ENCODE measurements at places on chromosomes 6 and 20.

- DNase-seq: no peak
Observed at GRCh38 chr20:39248171-39248861, 286.2 kb downstream of the DHX35 start.

- DNase-seq: no peak
Observed at GRCh38 chr6:31112478-31112877, at the start of gene C6orf15. Gene C6orf15 (minus strand): TSS chr6:31112575. CDS start chr6:31112555, 20 bp downstream.

DNA sequence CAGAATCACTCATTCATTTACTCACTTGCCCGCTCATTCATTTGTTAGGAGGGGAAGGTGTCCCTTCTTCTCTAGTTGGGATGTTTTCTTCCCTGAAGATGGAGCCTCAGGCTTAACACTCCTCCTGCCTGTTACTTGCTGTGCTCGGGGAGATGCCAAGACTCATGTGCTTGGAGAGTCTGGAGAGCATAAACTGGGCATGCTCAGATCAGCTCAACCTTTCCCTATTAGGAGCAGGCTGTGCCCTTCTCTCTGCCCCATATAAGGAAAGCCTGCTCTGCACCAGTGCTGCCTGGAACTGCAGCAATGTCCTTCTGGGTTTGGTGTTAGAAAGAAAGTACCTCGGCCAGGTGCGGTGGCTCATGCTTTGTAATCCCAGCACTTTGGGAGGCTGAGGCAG lies 18.0 kb upstream of the UBE2V1 start:
- no peak for DNase-seq

- no peak for DNase-seq
Observed at GRCh38 chr6:20301256-20301655, 89.0 kb upstream of the MBOAT1 start.

GRCh38 chr6:156630613-156631302 lies 146.4 kb upstream of the ARID1B start:
- DNase-seq: no peak

GRCh38 chr6:161110028-161110779 lies 118.6 kb downstream of the MAP3K4 start:
- DNase-seq: no peak

DNA sequence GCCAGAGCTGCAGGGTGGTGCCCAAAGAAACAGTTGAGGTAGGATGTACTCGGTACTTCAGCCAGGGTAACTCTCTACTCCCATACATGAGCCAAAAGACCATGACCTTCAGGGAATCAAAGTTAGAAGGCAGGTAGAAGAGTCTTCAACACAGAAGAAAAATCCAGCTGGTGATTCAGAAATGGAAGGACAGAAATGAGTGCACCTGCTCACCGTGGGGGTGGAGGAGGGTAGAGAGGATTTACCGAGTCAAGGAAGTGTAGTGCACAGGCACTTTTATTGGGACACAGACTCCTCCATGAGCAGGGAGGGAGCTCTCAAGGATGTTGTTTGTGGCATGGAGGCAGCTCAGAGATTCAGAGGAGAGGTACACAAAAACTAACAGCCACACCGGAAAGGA lies 330.3 kb upstream of the PRDM1 start:
- no peak for DNase-seq

- no peak for DNase-seq
Observed at GRCh38 chr6:93420163-93420795, 920 bp upstream of the EPHA7 start.

All from kidney tubule cell (primary cell).